ENCODE measurements at places on chromosomes 1 and 21. TPM values are rescaled to one million over a fixed set of nuclear protein-coding genes. Genes with fewer than 3 reads are reported as not detected.

Gene C1QTNF12
- total RNA-seq = 3.4 TPM

Gene ARHGEF16
- total RNA-seq = 35.6 TPM

Gene TMCO4
- 12.1 TPM for total RNA-seq

Gene CD52
- total RNA-seq = not detected

Gene CDCA8
- total RNA-seq = 35.4 TPM

Gene TNFRSF9
- total RNA-seq = 0.91 TPM

Gene LCE3B
- not detected for total RNA-seq

Gene CLDN14
- not detected for total RNA-seq

Gene LHX8
- not detected for total RNA-seq

Gene EDN2
- total RNA-seq = not detected

Gene LCE3E
- total RNA-seq = not detected

Gene CD53
- not detected for total RNA-seq

Gene ADAMTS1
- total RNA-seq = not detected

Gene C1QC
- total RNA-seq = not detected

Gene TSNAX
- total RNA-seq = 37.0 TPM

Gene PRR9
- total RNA-seq = not detected

Gene NPPB
- total RNA-seq = 43.4 TPM

Gene RIPPLY3
- total RNA-seq = 0.91 TPM

Gene WNT4
- 0.79 TPM for total RNA-seq

Gene CLCNKB
- not detected for total RNA-seq

Gene S100A9
- not detected for total RNA-seq

Gene S1PR1
- total RNA-seq = not detected

Gene ZSWIM5
- total RNA-seq = 0.49 TPM

Gene ZNF683
- total RNA-seq = not detected

Gene IL12RB2
- total RNA-seq = 0.56 TPM

Gene LCE2B
- not detected for total RNA-seq

Gene UBE2U
- not detected for total RNA-seq

Gene TSPAN1
- 0.34 TPM for total RNA-seq

Gene PANK4
- 27.0 TPM for total RNA-seq

Gene UQCRHL
- 1.8 TPM for total RNA-seq

Gene MTFR1L
- 23.5 TPM for total RNA-seq

Gene SPATA45
- total RNA-seq = not detected

Gene TNNT2
- 7.3 TPM for total RNA-seq

Gene DIRAS3
- not detected for total RNA-seq

Gene SLC22A15
- 0.28 TPM for total RNA-seq

Gene FAM78B
- not detected for total RNA-seq

Gene CD1E
- not detected for total RNA-seq

Gene TMEM240
- total RNA-seq = 1.0 TPM
